Activated CD4-positive, alpha-beta T cell treated with anti-CD3 and anti-CD28 coated beads, Interleukin-2, amount 50 U/mL, for 48 hours (primary cell): ENCODE measurements at places on chromosomes 1 and 21.

DNA sequence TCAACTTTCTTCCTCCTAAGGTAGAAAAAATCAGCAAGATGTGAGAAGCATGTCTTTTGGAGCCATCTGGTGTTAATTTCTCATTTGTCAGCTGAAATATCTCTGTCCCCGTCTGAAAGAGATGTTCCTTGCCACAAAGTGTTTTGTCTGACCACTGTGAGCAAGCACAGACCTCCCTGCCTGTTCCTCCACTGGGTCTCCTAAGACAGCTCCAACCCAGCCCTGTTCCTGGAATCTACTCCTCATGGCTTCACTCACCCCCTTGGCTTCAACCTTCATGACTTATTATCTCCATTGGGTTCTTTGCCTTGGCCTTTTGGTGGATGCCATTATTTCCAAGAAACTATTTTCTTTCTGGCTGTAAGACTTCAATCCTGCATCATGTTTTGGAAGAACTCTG is 65.7 kb upstream of the CACHD1 start:
- DNase-seq = no peak

- no peak for DNase-seq
Observed at GRCh38 chr1:59686170-59686569, 128.6 kb upstream of the HOOK1 start.

DNA sequence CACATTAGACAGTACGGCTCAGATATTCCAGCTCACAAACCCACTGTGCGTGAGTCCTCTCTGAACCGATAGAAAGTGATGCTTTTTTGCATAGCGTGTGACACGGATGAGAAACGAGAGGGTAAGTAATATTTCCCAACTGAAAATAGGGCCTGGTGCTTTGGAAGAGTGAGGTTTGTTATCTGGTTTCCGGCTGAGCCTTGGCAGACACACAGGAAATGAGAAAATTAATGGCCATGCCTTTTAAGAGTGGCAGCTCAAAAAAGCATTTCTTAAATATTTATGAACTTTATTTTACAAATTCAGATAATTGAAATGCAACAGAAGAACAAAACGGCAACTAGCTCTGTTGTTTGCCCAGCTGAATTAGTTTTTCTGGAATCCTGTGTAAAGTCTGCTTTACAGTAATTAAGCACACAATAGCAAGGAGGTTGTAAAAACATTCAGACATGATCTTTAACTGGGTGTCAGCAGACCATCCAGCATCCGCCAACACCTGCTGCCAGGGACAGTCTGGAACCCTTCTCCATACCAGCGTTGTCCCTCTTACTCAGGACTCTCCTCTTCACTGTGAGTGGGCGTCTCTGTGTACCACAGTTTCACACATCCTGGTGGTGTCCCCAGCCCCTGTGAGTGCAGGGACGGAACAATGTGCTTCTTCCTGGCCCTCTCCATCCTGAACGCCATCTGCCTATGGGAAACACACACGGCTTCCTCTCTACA is 155.4 kb downstream of the PGBD5 start:
- peak; percentile 18 for DNase-seq

DNA sequence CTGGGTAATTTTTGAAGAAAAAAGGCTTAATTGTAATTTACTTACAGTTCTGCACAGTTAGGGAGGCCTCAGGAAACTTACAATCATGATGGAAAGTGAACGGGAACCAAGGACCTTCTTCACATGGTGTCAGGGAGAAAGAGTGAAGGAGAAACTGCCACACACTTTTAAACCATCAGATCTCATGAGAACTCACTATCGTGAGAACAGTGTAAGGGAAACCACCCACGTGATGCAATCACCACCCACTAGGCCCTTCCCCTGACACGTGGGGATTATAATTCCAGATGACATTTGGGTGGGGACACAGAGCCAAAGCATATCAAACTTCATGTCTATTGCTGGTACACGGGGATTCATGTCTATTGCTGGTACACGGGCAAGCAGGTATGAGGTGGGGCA is 5.3 kb upstream of the SFT2D2 start:
- no peak for DNase-seq

DNA sequence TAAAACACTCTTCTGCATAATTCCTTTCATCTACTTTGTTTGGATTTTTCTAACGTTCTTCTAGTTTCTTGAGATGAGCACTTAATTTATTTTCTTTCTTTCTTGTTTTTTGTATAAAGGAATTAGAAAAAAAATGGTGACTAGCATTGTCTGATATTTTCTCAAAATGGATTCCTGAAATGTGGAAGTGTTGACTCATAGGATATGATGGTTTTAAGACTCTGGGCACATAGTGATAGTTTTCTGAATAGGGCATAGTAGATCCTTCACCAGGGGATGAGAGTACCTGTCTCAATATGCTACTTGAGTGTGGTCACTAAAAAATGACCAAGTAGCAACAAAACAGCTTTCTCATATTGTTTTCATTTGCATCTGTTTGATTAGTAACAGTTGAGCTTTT is 100.9 kb downstream of the PEX14 start:
- no peak for DNase-seq

DNA sequence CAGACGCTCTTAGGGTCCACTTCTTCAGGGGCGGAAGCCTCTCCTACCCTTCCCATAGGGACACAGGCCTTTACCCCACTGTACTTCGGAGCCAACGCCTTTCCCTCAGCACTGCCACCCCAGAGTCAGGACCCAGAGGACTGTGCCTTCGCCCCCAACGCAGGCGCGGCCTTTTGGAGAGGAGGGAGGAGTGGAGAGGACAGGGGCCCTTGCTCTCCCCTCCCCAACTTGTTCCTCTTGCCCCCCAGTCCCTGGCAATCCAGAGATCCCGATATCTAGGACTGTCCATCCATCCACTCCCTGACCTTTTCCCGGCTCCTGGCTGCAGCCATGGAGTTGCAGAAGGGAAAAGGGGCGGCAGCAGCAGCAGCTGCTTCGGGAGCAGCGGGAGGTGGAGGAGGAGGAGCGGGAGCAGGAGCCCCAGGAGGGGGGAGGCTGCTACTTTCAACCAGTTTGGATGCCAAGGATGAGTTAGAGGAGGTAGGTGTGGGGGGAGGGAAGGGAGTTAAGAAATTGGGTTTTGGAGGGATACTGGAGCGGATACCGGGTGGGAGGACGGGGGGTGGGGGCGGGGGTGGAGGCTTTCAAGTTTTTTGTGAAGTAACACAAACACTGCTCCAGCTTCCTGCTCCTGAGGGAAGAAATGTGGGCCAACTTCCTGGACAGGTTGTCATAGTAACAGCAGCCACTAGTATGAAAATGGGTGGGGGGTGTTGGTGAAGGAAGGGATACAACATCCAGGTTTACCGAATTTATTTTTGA is 636 bp downstream of the INTS3 start:
- DNase-seq = peak; percentile 37

GRCh38 chr1:15282810-15283474 is 35.9 kb downstream of the FHAD1 start:
- no peak for DNase-seq

DNA sequence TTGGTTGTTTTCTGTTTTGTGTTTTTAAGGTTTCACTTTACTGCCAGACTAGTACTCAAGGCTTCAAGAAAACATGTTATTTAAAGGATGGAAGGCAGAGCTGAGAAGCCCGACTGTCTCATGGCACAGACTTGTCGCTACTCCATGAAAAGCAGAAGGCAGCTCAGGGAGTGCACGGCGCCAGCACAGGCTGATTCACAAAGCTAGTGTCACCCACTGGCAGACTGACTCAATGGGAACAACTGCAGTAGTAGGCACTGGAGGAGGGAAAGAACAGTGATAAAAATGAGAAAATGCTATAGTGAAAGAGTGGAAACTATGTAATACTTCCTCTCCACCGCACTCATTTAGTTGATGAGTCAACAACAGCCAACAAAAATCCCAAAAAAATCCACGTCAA is 14.7 kb downstream of the HSF2BP start:
- no peak for DNase-seq

GRCh38 chr1:232837087-232837486 is 31.9 kb downstream of the MAP10 start:
- DNase-seq = no peak

- DNase-seq = no peak
Observed at GRCh38 chr1:158169105-158169504, 11.6 kb upstream of the CD1D start.

GRCh38 chr1:41638086-41639024 is 153.9 kb upstream of the EDN2 start:
- no peak for DNase-seq

DNA sequence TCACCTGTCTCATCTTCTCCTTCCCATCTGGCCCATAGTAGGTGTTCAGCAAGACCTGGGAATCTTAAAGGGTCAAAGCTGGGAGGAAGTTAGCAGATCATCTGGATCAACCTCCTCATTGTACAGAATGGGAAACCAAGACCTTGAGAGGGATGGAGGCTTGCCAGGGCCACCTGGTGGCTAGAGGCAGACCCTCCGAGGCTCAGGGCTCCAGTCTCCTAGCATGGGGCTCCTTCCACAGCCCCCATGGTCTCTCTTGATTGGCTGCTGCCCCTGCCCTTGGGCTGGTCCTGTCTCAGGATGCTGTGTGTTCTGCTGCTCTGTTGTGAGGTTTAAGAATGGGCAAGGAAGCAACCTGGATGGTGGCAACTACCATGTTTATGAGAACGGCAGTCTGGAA is 68.7 kb upstream of the CNTN2 start:
- DNase-seq = no peak

DNA sequence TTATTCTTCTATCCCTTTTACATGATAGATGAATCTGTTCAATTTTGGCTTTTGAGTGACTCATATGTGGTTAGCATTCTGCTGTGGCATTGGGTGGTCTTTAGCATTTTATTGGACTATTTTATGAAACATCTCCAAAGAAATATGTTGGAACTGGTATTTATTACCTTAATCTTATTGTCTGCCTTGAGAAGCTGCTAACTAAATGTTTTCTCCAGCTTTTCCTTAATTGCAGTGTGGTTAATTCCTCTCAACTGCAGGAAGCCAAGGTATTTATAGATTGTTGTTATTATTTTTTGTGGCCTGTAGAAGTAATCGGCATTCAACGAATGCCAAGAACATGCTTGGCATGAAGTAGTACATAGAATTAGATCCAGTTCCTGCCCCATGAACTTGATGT is 64.1 kb downstream of the NOS1AP start:
- DNase-seq = no peak

DNA sequence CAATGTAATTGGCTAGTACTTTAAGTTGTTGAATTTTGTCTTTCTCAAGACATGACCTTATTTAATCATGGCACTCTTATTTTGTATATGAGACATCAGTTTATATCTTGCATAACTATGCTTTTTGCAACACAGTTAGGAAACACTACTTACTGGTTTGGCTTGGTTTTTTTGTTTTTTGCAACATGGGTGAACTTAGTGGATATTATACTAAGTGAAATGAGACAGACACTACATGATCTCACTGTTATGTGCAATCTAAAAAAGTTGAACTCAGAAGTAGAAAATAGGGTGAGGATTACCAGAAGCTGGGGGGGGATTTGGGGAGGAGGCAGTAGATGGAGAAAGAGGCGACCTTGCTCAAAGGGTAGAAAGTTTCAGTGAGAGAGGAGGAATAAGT is 132.1 kb downstream of the PLA2G4A start:
- no peak for DNase-seq

- DNase-seq = no peak
Observed at GRCh38 chr1:74195339-74195738, 2.6 kb downstream of the LRRIQ3 start.

DNA sequence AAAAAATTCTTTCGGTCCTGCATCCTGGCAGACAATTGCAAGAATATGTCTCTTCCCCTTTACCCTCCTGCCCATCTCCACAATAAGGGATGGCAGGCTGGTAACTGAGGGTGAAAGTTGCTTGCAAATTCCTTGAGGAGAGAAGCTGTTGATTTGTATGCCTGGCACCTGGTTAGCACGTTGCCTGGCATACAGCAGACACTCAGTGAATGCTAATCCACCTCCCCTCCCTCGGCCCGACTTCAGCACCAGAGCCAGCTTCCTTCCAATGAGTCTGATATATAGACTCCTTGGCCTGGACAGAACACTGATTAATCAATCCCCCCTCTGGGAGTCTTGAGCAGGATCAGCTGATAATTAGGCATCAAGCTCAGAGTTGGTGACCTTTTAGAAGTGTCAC is 39.1 kb downstream of the KCNC4 start:
- DNase-seq = no peak

DNA sequence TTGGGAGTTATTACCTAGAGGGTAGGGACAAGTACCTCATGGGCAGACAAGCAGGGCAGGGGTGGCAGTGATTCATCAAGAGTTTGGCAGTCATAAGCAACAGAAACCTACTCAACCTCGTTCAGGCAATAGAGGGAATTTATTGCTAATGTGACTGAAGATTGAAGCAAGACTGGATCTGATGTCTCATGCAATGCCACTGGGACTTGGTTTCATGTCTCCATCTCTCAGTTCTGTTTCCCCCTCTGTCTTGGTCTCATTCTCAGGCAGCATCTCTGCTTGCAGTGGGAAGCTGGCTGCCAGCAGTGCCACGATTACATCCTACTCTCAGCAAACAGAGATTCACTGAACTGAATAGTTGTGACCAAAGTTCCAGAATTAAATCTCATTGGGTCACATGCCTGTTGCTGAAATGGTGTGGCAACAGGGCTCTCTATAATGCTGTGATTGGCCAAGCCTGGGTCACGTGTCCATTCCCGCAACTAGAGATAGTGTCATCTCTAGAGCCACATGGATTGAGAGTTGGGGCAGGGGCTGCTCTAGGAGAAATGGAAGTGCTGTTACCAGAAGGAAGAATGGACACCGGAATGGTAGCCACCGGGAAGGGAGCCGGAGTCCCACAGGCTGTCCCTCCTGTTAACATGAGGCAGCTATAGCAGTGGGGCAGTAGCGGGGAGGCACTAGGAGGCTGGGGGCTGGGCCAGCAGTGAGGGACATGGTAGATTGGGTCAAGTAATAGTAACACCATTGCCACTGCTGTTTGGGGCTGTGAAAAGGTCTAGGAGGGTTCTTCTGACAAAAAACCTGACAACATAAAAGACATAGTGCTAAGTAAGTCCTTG is 3.9 kb upstream of the CDC42 start:
- DNase-seq = peak; percentile 61

- no peak for DNase-seq
Observed at GRCh38 chr1:15660151-15660550, 24.0 kb upstream of the PLEKHM2 start.

- no peak for DNase-seq
Observed at GRCh38 chr1:115413208-115413607, 75.2 kb upstream of the NGF start.

DNA sequence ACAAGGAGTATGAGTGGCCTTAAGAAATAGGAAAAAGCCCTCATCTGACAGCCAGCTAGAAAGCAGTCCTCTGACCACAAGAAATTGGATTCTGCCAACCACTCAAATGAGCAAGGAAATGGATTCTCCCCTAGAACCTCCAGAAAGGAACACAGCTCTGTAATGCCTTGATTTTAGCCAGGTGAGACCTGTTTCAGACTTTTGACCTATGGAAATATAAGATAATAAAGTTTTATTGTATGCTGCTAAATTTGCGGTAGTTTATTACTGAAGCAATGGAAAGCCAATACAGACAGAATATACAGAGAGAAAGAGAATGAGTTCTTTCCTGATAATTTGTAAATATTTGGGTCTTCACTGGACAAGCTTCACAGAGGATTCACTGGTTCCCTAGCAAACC is 28.8 kb upstream of the SELE start:
- no peak for DNase-seq

- DNase-seq = no peak
Observed at GRCh38 chr1:163870666-163871065, 548.9 kb downstream of the NUF2 start.

GRCh38 chr1:159892944-159893343 is 7.0 kb downstream of the CFAP45 start:
- no peak for DNase-seq

- DNase-seq = no peak
Observed at GRCh38 chr1:196502437-196502836, 105.8 kb downstream of the KCNT2 start.
